GM23248 (cell line): ENCODE measurements at places on chromosomes 11 and 22.

DNA sequence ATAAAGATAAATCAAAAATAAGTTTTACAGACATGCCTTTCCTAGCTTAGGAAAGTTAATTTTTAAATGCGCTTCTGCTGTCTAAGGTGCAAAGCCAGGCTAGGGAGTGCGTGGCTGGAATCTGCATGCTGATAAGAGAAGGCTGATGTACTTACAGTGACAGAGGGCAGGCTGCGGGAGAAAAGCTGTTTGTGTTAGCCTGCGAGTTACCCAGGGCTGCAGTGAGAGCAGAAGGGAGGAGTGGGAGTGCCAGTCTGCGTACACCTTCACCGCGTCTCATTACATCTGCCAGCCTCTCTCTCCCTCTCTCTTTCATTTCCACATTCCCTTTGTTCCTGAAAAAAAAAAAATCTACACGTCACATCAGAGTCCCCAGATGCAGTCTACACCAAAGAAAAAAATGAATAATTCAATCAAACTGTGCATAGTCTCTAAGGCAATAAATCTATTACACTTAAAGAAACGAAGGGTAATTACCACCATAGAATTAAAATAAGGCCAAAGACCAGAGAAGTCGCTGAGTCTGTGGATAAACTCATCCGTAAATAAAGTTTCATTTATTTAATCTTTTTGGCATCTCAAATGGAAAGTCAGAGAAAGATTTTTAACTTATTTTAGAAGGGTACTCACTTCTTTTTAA is 126.4 kb upstream of the C11orf58 start:
- no peak for DNase-seq

DNA sequence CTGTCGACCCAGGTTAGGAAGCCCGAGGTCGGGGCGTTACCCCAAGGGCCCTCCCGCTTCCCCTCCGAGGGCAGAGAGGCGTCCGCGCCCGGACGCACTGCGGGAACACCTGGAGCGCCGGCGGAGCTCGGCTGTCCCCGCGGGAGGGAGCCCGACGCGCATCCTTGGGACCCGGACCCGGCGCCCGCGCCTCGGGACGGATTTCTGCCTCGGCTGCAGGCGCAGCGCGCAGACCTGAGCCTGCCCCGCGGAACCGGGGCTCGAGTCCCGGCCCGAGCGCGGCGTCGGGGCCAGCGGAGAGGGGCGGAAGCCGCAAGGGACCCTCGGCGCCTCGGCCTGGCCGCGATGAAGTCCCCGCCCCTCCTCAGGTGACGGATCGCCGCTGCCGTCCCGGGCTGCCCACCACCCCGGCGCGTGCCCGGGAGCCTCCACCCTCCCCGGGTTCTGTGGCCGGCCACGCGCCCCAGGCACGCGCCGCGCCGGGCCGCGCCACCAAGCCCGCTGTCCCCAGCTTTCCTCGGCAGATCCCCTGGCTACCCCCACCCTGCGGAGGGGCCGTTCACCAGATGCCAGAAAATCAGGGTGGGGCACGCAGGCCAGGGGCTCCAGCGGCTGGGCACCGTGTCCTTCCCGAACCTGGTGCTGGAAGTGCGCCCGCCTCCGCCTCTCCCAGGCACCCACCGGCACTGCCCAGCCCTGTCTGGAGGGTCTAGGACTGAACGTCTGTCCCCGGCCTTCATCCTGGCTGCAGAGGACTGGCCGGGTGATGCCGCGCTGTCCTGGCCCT is 410 bp downstream of the GLB1L3 start:
- DNase-seq, result peak; percentile 5

DNA sequence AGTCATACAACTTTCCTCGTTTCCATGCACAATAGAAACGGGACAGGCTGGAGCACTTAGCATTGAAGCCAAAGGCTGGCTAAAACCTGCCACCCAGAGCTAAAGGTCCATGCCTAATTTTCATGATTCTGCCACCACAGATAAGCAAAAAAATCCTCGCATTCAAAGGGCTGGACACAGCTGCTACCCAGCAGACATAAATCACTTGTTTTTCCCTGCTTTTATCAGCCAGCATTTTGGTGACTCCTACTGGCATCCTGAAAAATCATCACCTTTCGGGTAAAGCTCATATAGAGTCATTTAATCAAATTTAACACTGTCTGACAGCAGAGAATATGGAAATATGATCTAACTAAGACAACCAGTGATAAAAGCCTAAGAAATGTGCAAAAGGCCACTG is 37.9 kb downstream of the ALG9 start:
- DNase-seq, result peak; percentile 41

GRCh38 chr11:110289472-110289871 is 6.9 kb downstream of the RDX start:
- peak; percentile 44 for DNase-seq

DNA sequence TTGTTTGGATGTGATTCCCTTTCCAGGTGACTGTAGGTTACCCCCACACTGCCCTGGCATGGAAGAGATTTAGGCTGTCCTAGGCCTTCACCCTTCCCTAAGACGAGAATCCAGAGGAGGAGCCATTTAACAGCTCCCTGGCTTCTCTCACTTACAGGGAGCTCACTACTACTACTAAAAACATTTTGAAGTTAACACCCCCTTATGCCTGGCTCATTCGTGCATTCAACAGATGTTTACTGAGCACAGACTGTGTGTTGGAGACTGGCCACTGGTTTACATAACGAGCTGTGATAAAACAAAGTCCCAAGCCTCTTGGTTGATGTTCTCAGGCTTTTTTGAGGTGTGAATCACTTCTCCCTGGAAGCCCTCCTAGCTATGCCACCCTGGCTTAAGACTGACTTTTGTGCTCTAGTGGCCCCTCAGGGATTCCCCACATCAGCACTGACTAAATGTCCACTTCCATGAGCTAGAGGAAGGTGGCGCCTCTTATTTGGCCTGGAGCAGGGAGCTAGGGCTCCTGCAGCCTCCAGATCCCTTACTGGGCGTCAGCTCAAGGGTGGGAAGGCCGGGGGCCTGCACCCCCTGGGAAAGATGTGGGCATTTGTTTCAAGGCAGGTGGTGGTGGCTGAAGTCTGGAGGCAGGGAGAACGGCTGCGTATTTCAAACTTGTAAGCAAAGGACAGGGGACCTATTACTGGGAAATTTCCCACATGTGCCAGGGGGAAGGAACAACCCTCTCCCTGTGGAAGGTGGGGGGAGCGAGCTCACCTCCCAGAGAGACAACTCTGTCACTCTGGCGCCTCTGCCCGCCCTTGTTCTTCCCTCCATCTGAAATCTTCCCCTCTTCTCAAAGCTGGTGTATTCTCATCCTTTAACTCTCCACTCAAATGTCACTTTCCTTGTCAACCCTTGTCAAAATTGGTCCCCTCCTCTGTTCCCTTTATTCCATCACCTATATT is 19.4 kb upstream of the MALAT1 start:
- peak; percentile 98 for DNase-seq

DNA sequence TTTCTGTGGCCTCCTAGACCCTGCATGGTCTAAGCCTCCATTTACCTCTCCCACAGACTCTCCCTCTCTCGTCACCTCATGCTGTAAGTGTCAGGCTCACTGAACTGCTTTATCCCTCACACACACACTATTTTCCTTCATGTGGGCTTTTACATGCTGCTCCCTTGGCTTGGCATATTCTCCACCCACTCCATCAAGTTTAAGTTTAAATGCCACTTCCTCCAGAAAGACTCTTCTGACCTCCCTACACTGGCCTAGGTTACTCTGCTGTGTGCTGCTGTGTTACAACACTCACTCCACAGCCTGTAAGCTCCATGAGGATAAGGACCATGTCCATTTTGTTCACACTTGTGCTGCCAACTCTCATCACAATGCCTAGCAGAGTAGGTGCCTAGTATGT is 2.5 kb downstream of the DCHS1 start:
- DNase-seq, result no peak

- peak; percentile 63 for DNase-seq
Observed at GRCh38 chr22:22463855-22464540, 44.5 kb downstream of the ZNF280B start.

DNA sequence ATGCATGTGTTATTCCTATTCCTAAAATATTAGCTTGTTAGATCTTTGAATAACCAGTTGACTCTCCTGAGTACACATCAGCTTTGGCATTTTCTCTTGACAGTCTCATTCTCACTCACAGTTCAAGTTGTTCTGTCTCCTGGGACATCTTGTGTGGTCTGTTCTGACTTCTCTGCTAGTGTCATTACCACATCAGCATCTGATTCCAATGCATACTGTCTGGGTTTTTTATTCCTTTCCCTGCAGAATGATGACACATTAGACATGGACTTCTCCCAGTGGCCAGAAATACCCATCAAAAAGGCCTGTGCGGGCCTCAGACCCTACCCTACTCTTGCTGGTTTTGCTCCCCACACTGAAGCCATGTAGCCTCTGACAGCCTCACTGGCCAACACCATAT is 2.7 kb downstream of the ZNF74 start:
- DNase-seq, result peak; percentile 77

DNA sequence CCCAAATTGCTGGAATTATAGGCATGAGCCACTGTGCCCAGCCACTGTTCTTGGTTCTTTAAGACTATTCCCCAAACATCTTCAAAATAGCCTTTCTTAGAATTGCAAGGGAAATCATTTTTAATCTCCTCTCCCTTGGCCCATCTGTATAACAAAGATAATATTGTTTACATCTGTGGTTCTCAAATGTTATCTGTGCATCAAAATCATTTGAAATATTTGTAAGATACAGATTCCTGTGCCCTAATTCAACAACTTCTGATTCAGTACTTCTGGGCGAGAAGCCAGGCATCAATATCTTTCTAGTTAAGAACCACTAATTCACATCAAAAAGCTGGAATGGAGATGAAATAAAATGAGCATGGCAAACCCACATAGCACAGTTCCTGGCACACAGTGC is 83.0 kb downstream of the TMPRSS5 start:
- peak; percentile 41 for DNase-seq
